ENCODE measurements at places on chromosomes 3 and 15. TPM values are rescaled to one million over a fixed set of nuclear protein-coding genes. Genes with fewer than 3 reads are reported as not detected.

Gene SMCO1
- not detected for total RNA-seq

- DNase-seq = no peak
Measured at GRCh38 chr3:121703973-121704372, 43.3 kb upstream of the HCLS1 start.

- DNase-seq = peak; percentile 54
Measured at GRCh38 chr15:69719527-69720240, 267.1 kb downstream of the RPLP1 start.

- DNase-seq = no peak
Measured at GRCh38 chr15:63495780-63496488, 8.5 kb upstream of the USP3 start.

GRCh38 chr3:141178551-141178950, 53.1 kb upstream of the PXYLP1 start:
- DNase-seq = no peak

GRCh38 chr3:59299561-59299960, 249.7 kb upstream of the CFAP20DC start:
- no peak for DNase-seq

Gene SPCS1
- 74.6 TPM for total RNA-seq

GRCh38 chr3:16877505-16877904, 7.2 kb upstream of the PLCL2 start:
- no peak for DNase-seq

DNA sequence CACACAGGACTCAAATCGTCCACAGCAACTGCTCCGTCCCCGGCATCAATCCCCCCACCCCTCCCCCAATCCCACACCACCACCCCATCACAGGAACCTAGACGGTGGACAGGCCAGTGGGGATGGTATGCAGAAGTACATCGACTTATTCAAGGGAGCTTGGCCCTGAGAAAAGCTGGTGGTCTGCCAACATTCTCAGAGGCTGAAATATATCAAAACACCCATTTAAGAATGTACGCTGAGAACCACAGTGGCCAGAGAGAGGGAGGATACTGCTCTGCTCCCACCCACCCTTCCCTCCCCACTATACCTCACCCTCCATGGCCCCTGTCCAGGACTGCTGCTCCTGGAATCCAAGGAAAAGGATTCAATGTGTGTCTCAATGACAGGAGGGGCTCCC, 12.4 kb upstream of the USP3 start:
- no peak for DNase-seq

DNA sequence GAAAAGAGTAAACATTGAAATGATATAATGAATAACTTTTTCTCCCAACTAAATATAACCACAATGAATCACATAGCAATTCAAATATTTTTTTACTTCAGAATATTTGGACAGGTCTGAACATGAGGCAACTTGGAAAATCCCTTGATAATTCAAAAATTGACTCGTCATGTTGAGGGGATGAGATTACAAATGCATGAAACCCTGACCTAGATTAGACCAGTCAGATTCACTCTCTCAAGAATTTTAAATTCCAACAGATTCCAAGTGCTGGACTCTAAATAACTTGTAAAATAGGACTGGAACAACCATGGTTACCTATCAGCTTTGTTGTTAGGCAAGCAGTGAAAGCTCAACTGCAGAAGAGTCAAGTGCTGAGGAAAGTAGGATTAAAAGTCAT, 317.5 kb downstream of the GBE1 start:
- no peak for DNase-seq

Gene PRRT3
- 2.1 TPM for total RNA-seq

DNA sequence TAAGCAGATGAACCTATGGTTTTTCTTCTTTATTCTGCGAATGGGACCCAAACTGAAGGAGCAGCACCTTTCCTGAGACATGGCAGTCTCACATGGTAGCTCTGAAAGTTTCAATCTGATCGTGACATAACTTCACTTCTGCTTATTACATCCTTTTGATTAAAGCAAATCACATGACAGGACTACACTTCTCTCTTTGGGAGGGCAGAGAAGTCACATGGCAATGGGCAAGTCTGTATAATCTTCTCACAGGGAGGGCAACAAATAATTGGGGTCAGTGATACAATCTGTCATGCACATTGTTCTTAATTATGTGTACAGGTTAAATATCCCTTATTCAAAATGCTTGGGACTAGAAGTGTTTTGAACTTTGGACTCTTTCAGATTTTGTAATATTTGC, 21.6 kb downstream of the NCBP2 start:
- DNase-seq = no peak

Measured in lower lobe of right lung (tissue), 2 donors.